Endothelial cell of umbilical vein (primary cell): ENCODE measurements at places on chromosomes 2 and 18. TPM values are rescaled to one million over a fixed set of nuclear protein-coding genes. Genes with fewer than 3 reads are reported as not detected.

Gene DAW1
- total RNA-seq, result 2.0 and 3.2 TPM in 2 replicates

Gene CNGA3
- total RNA-seq, result not detected in 2 replicates

Gene MYOM1
- total RNA-seq, result not detected in 2 replicates

Gene CHRNG
- total RNA-seq, result not detected in 2 replicates

Gene TET3
- 14.7 and 15.6 TPM in 2 replicates for total RNA-seq
